ENCODE measurements at places on chromosomes 3 and 15.

- no peak for DNase-seq
Measured at GRCh38 chr3:38297947-38298711, 16.0 kb downstream of the SLC22A14 start.

- no peak for DNase-seq
Measured at GRCh38 chr15:76337059-76337695, 604 bp downstream of the ISL2 start.

DNA sequence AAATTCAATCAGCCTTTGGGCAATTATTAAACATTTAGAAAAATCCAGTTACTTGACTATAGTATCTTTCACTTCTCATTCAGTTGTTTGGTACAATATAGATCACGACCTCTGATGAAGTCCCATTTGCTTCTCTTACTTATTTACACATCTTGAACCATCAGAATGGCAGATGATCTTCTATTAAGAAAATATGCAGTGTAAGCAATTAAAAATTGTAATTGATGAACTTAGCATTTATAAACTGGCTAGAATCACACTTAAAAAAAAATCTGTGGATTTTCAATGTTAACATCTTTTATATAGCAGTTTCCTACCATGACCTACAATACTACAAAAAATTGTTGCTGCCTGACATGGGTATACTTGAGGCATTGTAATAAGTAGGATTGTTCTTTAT lies 395.5 kb upstream of the CNTN4 start:
- DNase-seq = no peak

- DNase-seq = no peak
Measured at GRCh38 chr3:103085465-103085864, 650.6 kb downstream of the ZPLD1 start.

DNA sequence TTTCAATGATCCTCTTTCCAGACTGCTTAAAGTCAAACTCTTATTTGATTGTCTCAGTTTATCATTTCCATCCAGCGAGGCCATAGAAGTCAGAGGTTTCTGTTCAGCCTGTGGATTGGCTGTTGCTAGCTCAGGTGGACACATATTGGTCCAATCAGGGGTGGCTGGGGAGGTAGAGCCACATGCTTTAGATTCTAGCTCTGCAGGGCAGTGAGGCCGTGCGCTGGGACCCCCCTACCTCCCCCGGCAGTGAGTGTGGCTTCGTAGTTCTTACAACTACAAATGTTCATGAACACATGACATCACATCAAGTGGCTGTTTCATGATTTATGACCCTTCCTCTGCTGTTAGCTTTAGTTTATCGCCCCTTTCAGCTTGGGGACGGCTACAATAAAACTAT lies 18.0 kb downstream of the APOD start:
- DNase-seq = no peak

DNA sequence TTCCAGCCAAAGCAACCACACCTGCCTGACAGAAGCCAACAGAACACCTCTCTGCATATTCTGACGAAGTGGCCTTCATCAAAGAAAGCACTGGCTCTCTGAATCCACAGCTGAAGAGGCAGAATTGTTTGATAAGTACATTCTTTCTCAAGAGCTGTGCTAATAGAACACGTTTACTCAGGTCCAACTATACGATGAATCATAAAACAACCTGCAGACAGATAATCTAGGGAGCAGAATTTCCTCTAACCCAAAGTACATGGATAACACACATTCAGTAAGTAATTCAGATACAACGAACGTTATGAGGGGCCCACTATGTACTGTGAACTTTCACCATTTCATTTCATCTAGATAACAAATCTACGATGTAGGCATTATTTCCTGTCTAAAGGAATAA lies 25.4 kb downstream of the ALDH1A2 start:
- no peak for DNase-seq

- no peak for DNase-seq
Measured at GRCh38 chr3:157467200-157467599, 30.6 kb downstream of the PTX3 start.

DNA sequence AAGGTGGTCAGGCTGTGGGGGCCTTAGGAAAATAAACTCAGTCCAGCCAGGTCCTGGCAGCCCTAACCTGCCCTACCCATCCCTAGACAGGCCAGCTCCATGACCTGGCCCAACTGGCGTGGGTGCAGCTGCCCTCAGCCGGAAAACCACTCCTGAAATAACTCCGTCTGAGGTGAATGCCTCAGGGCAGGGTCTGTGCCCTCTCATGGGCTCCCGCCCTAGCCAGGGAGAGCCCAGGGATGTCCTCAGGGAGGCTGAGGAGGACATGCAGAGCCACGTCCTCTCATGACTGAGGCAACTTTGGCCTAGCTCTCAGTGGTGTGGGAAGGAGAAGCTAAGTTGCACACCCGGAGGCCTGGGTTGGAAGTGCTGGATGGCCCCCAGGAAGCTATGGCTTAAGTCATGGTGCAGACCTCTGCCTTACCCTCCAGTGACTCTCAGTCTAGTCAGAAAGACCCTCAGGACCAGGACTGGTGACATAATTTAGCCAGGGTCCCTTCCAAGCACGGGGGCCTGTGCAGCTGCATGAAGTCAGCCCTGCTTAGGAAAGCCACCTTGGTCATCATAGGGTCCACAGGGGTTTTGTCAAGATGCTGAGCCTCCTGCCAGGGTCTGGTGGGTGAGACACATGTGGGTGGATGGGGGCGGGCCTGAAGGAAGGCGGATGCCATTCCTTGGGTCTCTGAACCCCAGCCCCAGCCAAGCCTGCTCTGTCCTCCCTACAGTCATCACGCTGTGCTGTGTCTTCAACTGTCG lies 7.4 kb downstream of the TMIE start:
- no peak for DNase-seq

GRCh38 chr3:116579840-116580239 lies 129.7 kb upstream of the TUSC7 start:
- DNase-seq = no peak

GRCh38 chr3:184514171-184514490 lies 47.5 kb upstream of the EPHB3 start:
- DNase-seq = no peak

GRCh38 chr3:153830552-153830951 lies 290.6 kb upstream of the ARHGEF26 start:
- no peak for DNase-seq

DNA sequence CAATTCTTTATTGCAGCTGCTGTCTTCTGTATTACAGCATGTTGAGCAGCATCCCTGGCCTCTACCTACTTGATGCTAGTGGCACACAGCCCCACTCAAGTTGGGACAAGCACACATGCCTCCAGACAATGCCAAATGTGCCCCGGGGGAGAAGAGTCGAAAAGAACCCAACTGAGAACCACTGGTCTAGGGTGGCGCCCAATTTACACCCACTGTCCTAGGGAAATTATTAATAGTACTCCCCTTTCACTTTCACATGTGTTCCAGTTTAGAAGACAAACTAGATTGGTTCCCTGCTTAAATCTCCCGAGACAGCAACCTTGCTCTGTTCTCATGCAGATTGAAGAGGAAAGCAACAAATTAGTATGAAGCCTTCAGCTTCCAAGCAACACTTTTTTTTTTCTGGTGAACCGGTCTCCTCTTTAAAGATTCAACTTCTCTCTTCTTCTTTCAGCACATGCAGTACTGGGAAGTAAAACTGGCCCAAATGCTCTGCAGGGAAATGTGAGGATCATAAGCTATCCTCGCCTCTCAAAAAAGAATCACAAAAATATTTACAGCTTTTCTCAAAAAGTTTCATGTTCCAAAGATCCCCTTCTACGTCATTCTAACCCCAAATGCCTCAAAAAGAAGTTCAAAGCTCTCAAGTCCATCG lies 823.9 kb upstream of the CFAP20DC start:
- no peak for DNase-seq

GRCh38 chr15:25609371-25609770 lies 170.5 kb upstream of the UBE3A start:
- no peak for DNase-seq

- no peak for DNase-seq
Measured at GRCh38 chr15:64478863-64479262, 18.5 kb downstream of the ZNF609 start.

- no peak for DNase-seq
Measured at GRCh38 chr3:31946484-31947081, 34.5 kb downstream of the OSBPL10 start.

DNA sequence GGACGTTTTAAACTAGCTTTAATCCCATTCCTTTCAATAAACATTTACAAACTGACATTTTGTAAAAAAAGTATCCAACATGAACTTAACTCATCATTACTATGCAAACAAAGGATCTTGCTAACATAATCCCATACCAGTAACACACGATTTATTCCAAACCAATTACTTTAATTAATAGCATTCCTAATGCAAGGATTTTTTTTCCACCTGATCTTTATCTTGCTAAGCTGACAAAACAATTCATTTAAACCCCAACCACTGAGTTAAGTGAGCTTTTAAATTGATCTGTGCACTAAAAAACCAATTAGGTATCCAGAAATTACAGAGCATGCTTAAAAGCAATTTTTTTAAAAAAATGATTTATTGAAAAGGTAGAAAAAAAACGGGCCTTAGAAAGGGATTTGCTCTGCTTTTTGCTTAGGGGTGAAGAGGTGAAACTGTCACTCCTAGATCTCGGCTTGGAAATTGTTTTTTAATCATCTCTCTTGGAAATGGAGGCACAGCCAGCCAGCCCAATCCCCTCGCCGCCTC lies 1.2 kb downstream of the SH3BP5 start:
- no peak for DNase-seq

- DNase-seq = no peak
Measured at GRCh38 chr3:71487418-71487817, 96.1 kb downstream of the FOXP1 start.

DNA sequence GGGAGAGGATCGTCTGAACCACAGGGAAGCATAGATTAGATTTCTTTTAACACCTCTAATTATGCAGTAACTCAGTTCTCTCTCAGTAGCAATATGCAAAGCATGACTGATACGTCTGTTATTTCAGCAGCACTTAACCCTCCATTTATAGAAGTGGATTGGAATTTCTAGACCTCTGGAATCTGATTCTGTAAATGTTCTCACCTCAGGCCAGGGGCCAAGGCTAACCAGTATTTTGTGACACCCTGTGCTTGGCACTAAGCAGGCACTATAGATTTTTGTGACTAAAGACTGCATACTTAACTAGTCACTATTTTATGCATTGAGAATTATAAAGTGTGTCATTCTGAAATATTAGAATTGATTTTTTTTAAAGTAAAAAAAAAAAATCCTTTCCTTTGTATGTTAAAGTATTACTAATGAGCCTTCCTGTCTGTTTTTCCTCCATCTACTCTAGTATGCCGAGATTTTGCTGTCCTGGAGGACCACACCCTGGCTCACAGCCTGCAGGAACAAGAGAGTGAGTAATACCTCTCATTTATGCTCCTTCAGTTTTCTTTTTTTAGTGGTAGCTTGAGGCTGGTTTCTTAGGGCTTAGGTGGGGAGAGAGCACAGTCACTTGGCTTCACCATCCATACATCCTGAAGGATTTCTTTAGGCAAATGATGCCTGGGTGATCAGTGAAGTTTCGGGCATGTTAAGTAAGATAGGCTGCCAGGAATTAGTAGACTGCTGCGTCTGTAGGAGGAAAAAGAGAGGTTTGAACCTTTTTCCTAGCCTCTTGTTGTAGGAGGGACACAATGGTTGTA lies 26.5 kb upstream of the UTS2B start:
- DNase-seq = no peak

DNA sequence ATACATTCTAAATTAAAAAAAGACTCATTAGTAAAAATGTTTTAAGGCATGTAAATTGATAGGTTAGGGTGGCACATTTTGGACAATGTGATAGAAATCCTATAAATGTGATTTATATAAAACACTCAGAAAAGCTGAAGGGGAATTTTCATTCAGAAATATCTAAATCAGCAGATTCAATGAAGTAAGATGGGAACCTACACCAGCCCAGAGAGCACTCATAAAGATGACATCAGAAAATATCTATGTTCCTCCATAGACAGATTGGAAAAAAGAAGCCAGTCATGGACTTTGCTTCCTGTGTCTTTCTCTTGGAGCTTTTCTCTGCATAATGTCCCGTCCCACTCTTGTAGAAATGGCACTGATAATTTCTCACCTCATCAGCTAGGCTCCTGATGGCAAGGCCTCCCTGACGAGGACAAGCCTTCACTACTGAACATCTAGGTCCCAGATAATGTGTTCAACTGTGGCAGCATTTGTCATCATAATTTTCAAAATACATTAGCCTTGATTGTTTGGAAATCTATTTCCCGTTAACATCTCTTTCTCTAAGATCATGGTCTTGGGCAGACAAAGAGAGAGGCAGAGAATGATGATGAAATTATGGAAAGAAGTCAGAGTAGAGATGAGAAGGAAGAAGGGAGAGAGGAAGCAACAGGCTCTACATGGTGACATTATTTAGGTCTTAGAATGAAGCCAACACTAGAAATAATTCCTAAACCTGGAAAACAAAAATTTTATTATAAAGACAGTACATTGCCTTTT lies 354.4 kb downstream of the NTRK3 start:
- no peak for DNase-seq

DNA sequence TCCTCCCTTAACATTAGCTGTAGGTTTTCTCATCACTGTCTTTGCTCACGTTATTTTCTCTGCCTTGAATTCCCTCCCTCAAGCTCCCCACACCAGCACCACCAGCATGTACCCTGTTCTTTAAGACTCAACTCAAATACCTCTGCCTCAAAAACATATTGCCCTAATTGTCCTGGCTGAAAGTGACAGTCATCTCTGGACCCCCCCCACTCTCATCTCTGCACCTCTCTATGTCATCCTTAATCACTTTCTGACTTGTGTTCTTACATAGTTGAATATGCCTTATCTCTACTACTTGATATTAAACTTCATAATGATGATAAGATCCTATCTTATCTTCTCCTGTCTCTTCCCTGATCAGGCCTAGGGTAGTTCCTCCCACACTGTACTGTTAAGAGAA lies 345.2 kb upstream of the TPRG1 start:
- DNase-seq = no peak

DNA sequence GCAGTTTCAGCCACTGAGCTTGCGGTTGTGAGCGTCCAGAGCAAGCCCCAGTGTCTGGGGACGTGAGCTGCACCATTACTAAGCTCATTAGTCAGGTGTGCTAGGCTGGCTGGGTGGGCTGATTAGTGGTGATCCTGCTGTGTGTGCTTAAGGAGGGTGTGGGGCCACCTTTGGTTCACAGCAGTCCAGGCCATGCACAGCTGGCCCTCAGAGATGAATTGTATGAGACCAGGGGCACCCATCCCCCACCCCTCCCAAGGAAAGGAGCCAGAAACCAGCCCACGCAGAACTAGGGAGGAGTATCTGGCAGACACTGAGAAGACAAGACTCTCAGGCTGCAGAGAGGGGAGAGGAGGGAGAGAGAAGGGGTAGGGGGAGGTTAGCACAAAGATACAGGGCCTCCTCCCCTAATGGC lies 3.8 kb downstream of the TYRO3 start:
- DNase-seq = no peak

- no peak for DNase-seq
Measured at GRCh38 chr15:48866141-48866563, 11.8 kb upstream of the EID1 start.

Data from NCI-H2171 (cell line).